ENCODE measurements at places on chromosomes 12 and 14. TPM values are rescaled to one million over a fixed set of nuclear protein-coding genes. Genes with fewer than 3 reads are reported as not detected.

GRCh38 chr12:47775100-47775911 lies 2.3 kb downstream of the SLC48A1 start:
- DNase-seq = no peak

GRCh38 chr12:64461634-64462414 lies 9.9 kb downstream of the TBK1 start:
- DNase-seq = no peak

DNA sequence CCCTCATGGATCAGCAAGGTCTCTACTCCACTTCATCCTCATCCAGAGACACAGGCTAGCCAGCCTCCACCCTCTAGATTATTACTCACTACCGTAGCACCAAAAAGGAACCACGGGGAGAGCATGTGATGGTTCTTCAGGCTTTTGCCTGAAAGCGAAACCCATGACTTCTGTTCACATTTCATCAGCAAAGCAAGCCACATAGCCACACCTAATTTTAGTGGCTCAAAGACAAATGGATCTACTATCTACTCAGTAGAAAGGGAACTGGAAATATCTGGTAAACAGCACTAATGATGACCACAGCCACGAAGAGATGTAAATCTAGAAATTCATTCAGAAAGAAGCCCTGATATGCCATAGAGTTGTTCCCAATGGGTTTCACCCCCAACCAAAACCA lies 51.4 kb downstream of the VCPKMT start:
- peak; percentile 65 for DNase-seq

GRCh38 chr12:132773077-132773955 lies 11.7 kb upstream of the ANKLE2 start:
- peak; percentile 75 for DNase-seq

DNA sequence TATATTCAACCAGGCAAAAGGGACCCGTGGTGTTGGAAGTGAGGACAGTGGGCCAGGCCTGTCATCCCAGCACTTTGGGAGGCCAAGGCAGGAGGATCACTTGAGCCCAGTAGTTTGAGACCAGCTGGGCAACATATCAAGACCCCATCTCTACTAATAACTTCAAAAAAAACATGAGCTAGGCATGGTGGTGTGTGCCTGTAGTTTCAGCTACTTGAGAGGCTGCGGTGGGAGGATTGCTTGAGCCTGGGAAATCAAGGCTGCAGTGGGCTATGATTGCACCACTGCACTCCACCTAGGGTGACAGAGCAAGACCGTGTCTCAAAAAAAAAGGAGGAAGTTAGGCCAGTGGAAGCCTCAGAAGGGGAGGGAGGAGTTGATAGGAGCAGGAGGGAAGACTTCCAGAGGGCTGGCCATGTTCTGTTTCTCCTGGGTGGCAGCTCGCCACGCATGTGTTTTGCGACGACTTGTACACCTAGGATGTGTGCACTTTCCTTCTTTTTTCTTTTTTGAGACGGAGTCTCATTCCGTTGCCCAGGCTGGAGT lies 10.1 kb downstream of the SLC25A29 start:
- no peak for DNase-seq

- peak; percentile 80 for DNase-seq
Measured at GRCh38 chr14:70972107-70972976, 65.1 kb downstream of the PCNX1 start.

GRCh38 chr14:104247336-104248202 lies 109.2 kb downstream of the KIF26A start:
- peak; percentile 11 for DNase-seq

GRCh38 chr14:103107941-103108748 lies 13.6 kb downstream of the EXOC3L4 start:
- DNase-seq = peak; percentile 70

DNA sequence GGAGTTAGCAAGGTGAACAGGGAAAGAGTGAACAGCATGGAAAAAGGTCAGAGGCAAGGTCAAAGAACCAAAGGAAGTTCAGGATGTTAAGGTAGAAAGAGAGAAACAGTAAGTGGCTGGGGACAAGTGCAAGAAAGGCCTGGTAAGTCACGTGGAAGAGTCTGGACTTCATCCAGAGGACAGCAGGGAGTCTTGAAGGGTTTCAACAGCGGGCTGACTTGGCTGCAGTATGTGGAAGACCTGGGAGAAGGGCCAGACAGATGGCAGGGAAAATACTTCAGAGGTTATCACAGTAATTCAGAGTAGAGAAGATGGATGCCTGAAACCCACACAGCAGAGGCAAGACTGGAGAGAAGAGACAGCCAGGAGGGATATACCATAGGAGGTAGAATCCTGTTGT lies 34.0 kb downstream of the CIT start:
- no peak for DNase-seq

GRCh38 chr12:102053062-102053349 lies 8.8 kb downstream of the WASHC3 start:
- DNase-seq = no peak

DNA sequence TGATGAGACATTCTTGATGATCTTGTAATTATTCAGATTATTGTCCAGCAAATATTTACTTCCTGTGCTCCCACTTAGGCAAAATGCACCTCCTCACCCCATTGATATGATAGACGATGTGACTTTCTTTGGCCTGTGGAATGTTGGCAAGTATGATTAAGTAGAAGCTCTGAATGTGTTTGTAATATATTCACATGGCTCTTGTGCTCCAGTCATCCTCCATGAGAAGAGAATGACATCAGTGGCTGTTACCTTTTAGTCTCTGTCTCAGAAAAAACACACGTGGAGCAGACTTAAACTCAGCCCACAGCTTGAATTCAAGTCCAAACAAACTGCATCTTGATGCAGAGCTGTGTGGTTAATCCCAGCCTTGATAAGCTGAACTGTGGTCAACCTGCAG lies 984.3 kb upstream of the FBXO33 start:
- no peak for DNase-seq

- no peak for DNase-seq
Measured at GRCh38 chr12:108823804-108824203, 33.6 kb downstream of the SSH1 start.

DNA sequence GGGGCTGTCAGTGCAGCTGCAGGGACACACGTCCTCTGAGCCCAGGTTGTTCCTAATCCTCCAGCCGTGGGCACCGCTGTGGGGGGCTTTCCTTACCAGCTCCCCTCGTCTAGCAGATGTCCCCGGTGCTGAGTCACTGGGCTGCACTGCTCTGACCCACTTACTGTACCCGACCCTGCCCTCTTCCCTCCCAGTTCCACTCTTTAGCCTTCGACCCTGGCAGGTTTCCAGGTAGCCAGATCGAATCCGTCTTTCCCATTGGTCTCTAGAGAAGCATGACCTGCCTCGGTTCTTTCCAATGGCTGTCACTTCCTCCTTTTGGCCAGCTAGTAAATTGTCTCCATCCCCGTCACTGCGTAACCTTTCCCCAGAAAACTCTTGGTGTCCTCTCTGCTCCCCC lies 48.4 kb downstream of the ELK3 start:
- DNase-seq = no peak

DNA sequence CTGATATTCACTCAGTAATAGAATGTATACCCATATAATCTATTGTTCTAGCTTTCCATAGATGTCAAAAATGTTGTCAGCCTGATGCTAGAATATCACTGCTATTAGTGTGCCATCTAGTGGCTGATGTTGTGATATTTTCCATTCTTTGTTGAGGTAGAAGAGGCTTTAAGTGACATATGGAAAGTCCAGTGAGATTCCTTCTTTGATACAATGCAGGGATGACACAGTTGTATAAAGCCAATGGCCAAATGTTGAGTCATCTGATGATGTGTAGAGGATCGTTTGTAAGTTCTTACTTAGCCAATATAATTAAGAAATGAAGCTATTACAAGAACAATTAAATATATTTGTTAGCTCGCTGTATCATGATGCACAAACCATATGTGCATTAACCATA lies 58.1 kb upstream of the PCED1B start:
- DNase-seq = no peak

- no peak for DNase-seq
Measured at GRCh38 chr12:83388551-83388950, 701.8 kb downstream of the TMTC2 start.

DNA sequence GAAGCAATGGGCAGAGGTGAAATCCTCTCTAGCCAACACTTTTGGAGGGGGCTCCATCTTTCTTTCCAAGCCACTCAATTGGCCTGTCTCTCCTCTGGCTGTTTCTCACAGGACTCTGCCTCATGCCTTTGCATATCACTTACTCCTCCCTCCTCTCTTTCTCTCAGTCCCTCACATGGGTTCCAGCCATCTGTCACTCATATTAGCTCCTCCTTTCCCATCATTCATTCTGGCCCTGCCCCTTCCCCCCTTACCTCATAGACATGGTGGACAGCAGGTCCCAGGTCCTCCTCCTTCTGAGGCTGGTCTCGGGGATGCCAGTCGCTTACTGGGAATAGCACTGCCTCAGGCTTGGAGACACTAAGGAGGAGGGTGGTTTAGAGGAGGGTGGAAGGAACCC lies 16.6 kb upstream of the ZNF385A start:
- DNase-seq = no peak

DNA sequence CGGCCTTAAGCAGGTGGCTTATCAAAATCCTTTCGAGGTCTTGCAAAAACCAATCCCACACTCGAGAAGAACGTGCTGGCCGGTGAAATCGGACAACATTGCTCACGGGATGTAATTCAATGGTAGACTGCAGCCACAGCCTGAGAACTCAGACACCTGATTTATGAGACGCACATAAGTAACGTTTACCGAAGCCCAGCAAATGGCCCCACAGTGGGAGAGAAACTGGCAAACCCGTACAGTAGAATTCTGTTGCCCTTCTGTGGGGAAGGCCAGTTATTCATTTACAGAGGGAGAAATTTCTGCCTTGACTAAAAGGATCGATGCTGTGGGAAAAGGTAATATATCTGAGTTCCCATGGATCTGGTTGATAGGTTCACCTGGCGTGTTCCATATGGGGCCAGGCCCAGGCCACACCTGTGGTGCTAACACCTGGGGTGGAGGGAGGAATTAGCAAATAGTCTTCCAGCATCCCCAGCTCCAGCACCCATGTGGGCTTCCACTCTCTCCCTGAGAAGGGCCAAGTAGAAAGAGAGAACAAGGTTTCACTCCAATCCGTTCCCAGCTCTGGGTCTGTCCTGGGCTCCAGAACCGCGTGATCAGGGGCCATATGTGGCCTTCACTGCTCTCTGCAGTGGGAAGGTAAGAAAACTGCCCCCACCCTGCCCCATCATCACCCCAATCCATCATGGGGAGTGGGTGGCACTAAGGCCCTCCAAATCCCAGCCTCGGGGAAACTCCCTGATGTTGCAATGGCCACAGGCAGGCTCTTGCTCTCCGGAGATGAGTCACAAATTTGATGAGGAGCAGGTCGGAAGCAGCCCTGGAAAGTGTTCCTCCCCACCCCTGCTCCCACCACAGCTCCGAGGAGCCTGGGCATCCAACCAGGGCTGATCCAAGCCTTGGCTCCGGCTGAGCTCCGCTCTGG lies 12.7 kb downstream of the BDKRB1 start:
- peak; percentile 36 for DNase-seq

DNA sequence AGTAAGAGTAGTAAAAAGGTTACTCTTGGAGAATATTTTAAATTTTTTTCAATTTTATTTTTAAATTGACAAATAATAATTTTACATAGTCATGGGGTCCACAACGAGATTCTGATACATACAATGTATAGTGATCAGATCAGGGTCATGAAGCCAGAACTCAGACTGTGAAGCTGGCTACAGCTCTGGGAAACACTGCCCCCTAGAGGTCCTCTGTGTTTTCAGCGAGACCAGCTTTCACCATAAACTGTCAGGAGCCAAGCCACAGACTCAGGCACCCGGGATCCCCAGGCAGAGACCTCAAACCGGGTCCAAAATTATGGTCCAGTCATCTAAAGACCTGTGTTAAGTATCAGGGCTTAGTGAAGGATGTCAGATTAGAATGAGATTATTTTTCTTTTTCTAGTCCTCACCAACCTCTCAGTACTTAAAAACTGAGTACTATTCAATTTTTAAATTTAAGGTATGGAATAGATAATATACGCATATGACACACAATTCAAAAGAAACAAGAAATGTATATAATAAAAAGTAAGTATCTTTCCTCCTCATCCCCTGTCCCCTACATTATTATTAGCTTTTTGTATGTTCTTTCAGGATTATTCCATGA lies 397.1 kb downstream of the MDGA2 start:
- peak; percentile 49 for DNase-seq

DNA sequence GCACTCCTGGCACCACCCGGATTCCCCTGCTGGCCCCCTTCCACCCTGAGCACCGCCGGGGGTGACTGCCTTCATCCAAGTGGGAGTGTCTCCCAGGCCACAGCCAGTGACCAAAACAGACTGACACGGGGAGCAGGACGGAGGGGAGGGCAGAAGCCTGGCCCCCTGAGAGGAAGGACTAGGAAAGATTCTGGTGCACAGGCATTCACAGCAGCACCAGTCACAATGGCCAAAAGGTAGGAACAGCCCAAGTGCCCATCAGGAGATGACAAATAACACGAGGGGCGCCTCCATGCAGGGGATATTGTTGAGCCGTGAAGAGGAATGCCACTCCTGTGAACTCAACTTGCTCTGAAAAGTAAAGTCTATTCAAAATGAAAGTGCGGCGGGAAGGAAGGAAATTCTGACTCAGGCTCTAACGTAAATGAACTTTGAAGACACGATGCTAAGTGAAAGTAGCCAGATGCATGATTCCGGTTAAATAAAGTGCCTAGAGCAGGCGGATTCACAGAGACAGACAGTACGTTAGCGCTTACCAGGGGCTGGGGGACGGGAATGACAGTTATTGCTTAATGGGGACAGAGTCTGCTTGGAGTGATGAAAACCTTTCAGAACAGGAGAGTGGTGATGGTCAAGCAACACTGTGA lies 146.1 kb upstream of the NCOR2 start:
- DNase-seq = peak; percentile 44

GRCh38 chr14:100223332-100224201 lies 15.4 kb upstream of the YY1 start:
- no peak for DNase-seq

The TEX52 gene
- total RNA-seq = not detected

The IGF1 gene
- 4.9 TPM for total RNA-seq

The CLEC2D gene
- total RNA-seq = 9.7 TPM

The A2ML1 gene
- total RNA-seq = not detected

The MYO1H gene
- total RNA-seq = 0.46 TPM

The ARPC3 gene
- total RNA-seq = 139 TPM

The SAMD15 gene
- total RNA-seq = 2.1 TPM

The MAP3K9 gene
- 9.4 TPM for total RNA-seq

The TCL1B gene
- not detected for total RNA-seq

The TRPV4 gene
- total RNA-seq = 2.4 TPM

The SRGAP1 gene
- 19.5 TPM for total RNA-seq

The PRB2 gene
- not detected for total RNA-seq

The SLC25A21 gene
- total RNA-seq = 1.7 TPM

The DCN gene
- 661 TPM for total RNA-seq

The KRT3 gene
- not detected for total RNA-seq

The RPL10L gene
- total RNA-seq = not detected
